NCI-H460 (cell line): ENCODE measurements at places on chromosomes 2 and 18.

DNA sequence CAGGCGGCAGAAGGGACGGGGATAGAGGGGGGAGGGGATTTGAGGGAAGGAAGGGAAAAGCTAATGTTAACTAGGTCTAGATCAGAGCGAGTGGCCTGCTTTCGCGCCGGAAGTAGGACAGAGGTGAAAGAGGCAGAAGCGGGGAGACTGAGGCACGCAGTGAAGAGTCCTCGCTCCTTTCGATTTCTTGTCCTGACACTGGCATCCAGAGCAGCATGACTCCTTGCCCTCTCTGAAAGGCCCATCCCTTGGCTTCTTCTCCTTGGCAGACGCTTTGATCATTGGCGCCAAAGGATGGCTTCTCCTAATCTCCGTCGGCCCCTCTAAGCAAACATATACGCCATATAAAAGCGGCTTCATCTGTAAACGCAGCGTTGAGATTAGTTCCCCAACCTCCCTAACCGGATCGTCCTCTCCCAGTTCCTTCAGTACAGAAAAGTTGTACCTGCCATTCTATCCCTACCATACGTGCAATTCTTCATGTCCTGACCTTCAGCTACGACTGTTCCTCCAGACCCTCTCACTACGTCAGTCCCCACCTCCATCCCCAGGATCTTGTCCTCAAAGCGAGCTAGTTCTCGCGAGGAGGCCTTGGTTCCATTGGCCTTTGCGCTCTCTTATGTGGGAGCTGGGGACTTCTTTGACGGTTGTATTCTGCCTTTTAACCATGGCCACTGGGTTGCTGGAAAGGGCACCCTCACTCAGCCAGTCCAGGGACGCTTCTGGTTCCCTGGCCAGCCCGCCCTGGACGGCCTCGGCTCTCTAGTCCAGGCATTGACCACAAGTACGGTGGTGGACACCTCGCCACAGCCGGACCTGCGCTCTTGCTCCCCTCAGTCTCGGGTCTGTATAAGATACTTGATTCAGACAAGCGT is 857 bp upstream of the NEUROD1 start:
- DNase-seq = no peak

DNA sequence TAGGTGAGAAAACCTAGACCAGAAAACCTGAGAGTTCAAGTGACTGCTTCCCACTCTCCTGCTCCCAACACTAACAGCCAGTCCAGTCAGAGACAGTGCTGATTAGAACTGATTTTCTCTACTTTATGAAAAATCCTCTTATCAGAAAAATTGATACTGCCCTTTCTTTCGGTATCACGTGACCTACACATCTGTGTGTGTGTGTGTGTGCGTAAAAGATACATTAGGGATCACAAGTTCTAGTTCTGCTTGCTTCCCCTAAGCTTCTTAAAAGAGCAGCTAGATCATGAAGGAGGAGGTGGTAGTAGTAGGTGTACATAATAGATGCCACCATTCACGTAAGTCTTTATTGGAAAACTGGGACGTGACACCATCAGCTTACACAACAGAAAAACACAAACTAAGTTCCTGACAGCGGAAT is 1.5 kb downstream of the ARL5A start:
- no peak for DNase-seq

DNA sequence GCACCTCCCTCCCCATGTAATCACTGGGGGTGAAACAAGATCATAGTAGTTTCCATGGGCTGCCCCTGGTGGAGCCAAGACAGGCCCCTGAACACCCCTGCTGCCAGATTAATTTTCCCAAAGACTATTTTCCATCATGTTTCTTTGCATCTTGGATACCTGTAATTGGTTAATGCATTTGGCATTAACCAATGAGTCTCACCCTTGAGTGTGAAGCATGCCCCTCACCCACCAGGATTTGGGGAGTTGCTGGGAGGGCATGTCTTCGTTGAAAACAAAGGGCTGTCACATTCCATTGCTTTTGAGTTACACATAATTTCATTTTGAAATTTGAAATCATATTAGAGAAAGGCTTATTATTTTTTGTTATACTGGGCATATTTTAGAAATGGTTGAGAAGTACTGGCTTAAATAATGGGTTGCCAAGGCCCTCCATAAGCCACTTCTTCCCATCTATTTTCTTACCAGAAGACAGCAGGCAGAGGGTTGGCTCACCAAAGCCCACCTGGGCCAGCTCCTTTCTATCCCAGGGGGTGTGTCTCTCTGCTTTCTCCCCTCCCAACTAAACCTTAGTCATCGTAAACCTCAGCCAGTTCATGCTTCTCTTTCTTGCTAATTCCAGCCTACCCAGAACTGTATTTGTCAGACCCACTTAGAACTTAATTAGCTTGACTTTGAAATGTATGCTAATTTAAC is 51.8 kb downstream of the ATIC start:
- no peak for DNase-seq

- DNase-seq = peak; percentile 5
Observed at GRCh38 chr2:158618891-158619490, 162.2 kb downstream of the PKP4 start.

GRCh38 chr2:13003500-13003899 is 286.8 kb downstream of the TRIB2 start:
- DNase-seq = no peak

- no peak for DNase-seq
Observed at GRCh38 chr2:119469131-119469530, 37.5 kb downstream of the TMEM37 start.

- no peak for DNase-seq
Observed at GRCh38 chr2:68588589-68588988, 54.8 kb upstream of the PROKR1 start.

DNA sequence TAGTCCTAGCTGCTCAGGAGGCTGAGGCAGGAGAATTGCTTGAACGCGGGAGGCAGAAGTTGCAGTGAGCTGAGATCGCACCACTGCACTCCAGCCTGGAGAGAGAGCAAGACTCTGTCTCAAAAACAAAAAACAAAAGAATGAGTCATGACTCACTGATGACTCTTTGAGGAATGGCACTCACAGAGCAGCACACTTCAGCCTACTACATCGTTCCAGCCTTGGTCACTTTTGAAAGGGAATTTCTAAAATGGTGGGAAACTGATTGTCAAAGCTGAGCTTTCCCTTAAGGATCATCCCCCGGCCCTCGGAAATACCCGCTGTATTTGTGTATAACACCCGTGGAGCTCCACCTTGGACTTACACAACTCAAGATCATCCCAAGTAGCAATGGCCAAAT is 217.3 kb upstream of the HS6ST1 start:
- no peak for DNase-seq

GRCh38 chr18:77067291-77068061 is 65.1 kb downstream of the MBP start:
- peak; percentile 81 for DNase-seq

DNA sequence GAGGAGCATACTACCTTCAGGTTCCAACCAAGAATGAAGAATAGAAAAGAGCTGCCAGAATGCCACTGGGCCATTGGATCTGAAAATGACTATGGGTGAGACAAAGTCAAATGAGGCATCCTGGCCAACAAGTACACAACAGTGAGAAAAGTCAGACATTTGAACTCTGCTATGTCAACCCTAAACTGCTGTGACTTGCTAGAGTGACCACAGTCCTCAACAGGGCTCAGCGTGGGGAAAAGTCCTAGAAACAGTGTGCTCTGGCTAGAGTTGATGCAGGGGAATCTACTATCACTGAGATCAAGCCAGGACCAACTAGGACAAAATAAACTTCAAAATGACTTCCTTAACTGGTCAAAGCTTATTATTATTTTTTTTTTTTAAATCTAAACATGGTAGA is 98.2 kb upstream of the FZD5 start:
- DNase-seq = no peak

DNA sequence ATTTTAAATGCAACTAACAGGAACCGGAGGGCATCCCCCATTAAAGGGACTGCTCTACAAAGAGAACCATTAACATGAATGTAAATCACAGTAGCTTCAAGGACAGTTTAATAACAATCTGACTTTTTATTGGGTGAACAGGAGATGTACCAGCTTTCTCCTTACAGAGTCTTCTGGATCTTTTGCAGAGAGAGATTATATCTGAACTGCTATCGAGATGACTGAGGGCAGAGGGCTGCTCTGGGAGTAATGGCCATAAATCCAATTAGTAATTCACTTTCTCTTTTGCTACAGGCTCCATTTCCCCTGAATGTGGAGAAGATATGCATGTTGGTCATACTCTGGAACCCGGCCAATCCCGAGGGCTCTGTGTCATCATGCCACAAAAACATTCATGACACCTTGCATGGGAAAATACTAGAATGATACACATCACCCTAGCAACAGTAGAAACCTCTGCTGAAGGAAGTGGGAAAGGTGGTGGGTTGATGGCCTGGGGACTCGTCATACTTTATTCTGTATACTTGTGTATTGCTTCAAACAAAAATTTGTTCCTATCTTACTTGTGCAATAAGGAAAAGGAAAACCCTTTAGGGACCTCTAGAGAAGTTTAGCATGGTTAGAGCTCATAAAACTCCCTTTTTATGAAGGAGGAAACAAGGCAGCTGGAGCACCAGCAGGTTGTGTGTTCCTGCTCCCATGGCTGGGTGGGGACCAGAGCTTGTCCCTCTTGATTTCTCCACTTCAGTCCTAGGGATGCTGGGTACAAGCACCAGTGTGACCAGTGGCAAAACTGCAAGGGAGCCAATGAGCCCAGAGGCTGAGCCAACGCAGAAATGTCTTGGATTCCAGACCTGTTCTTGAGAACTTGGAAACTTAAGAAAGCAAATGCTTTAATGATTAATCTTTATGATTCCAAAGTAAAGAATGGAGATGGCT is 26.0 kb downstream of the CTAGE1 start:
- DNase-seq = no peak

- DNase-seq = no peak
Observed at GRCh38 chr2:80893711-80894110, 589.2 kb upstream of the LRRTM1 start.

DNA sequence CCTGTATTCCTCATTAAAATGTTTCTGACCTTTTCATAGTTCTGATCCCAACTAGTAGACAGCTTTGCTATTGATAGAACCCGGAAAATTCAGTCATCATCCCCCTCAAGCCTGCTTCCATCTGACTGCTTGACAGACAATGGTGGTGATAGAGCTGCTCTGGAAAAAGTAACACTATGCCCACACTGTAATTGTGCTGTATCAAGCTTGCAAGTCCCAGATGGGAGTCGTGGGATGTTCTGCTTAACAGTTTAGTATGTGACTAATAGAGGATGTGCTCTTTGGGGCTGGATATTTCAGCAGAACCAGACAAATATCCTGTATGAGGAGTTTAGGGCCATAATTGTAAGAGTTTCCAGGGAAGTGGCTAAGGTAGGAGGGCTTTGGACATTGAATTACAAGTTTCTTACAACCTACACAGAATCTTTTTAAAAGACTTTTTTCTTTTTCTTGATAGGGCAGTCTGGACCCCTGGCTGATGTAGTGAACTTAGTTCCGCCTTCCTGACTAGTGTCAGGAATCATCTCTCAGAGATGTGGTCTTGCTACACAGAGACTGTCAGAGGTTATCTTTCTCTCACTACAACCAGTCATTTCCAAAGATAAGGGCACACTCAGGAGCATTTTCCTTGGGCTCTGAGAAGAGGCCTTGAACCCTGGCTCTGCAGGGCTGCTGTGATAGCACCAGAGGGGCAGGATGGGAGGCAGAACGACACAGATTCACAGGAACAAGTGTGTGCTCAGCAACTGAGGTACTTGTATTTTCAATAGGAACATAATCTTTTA is 158.0 kb upstream of the RBMS1 start:
- DNase-seq = no peak

DNA sequence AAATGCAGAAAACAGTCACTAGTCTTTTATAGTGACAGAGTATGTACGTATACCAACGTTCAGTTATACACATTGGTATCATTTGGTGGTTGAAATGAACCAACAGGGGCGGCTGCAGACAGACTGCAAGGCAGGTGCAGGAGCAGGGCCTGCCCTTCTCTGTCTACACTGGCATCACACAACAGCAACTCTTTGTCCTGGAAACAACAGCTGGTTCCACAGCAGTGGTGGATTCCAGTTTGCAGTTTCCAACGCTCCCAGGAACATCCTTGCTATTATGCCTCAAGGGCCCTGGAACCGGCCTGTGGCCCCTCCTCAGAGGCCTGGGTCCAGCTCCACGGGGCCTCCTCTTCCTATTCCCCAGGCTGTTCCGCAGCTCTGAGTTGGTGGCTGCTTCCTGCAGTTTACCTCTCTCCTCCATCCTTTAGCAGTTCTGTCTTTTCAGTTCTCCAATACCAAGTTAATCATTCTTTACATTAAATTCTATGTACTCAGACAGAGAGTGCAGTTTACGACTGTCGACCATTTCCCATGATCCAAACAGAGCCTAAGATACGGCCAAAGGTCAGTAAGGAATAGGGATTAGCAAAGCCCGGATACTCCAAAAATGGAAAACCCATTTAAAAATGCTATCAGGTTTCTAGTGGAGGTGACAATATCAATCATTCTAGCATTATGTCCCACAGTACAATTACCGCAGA is 87.8 kb downstream of the NOL10 start:
- no peak for DNase-seq

- no peak for DNase-seq
Observed at GRCh38 chr2:20370191-20370590, 19.5 kb upstream of the PUM2 start.

DNA sequence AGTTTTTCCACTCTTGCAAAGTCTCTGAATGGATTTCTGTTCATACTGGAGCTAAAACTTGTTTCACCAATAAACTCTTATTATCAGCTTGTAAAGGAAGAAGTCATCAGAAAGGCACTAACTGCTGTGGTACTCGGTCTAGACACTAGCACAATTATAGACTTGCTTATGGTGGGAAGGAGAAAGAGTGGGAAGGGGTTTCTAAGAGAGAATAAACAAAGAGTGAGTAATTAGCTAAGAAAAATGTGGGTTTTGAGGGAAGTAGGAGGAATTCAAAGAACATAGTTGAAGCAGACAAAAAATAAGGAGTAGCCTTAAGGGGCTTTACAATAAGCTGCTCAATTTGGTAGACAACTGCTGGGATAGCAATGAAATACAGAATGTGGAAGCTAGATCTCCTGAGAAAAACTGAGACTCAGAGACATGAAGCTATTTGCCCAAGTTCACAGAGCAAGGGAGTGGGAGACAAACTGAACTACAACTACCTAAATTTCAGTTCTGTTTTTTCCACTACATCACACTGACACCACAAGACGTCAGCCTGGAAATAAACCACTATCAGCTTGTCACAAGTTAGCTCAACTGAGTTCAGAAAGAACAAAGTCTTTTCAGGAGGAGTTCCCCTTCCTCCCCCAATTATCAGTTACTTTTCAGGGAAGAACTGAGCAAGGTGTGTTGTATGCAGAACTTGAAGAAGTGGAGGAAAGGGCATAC is 59.7 kb downstream of the MAP4K3 start:
- no peak for DNase-seq

DNA sequence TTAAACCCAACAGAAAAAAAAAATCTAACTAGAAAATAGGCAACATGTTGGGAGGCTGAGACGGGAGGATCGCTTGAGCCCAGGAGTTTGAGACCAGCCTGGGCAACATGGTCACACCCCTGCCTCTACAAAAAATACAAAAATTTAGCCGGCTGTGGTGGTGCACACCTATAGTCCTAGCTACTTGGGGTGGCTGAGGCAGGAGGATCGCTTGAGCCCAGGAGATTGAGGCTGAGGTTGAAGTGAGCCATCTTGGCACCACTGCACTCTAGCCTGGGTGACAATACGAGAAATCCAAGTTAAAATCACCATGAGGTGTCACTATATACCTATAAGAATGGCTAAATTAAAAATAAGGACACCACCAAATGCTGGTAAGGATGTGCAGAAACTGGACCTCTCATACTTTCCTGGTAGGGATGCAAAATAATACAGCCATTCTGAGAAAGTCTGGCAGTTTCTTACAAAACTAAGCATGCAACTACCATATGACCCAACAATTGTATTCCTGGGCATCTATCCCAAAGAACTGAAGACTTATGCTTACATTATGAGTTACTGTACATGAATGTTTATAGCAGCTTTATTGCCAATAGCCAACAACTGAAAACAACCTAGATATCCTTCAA is 2.2 kb downstream of the SEPTIN10 start:
- DNase-seq = no peak
